ENCODE measurements at places on chromosomes 7 and 10.

- DNase-seq: no peak
Observed at GRCh38 chr7:121279822-121280221, 49.0 kb upstream of the WNT16 start.

DNA sequence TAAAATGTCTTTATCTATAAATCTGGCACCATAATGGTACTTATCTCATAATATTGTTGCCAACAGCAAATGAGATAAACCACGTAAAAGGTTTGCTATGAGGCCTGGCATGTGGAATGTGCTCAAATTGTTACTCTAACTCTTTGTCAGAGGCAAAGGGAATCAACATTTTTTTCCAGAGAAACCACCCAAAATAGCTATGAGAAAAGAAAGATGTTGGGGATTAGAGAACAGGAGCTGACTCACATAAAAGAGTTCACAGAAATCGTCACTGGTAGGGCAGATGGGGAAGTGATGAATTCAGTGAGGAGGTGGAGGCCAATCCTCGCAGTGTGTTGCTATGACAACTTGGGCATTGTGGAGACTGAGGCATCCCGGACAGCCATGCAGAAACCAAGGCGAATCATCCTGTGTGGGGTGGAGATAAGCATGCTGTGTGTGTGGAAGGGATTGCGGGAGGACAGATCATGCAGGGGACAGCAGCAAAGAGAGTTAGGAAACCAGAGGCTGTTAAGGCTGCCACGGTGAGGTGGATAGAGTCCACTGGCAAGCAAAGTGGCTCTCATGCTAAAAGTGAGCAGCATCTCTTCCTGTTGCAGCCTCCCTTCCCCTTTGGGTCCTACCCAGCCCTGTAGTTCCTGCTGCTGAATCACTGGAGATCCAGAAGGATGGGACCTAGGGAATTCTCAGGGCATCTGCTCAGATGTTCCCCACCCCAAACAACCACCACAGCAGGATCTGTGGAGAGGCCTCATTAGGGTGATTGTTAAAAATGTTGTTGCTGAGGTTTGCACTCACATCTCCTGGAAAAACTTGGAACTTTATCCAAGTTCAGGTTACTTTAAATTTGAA lies 103.9 kb downstream of the CUBN start:
- no peak for DNase-seq

- DNase-seq: no peak
Observed at GRCh38 chr7:343227-343822, 53.4 kb downstream of the FOXL3 start.

- DNase-seq: no peak
Observed at GRCh38 chr7:91086200-91086599, 178.0 kb upstream of the FZD1 start.

- DNase-seq: no peak
Observed at GRCh38 chr10:48454302-48455054, 148.0 kb downstream of the MAPK8 start.

DNA sequence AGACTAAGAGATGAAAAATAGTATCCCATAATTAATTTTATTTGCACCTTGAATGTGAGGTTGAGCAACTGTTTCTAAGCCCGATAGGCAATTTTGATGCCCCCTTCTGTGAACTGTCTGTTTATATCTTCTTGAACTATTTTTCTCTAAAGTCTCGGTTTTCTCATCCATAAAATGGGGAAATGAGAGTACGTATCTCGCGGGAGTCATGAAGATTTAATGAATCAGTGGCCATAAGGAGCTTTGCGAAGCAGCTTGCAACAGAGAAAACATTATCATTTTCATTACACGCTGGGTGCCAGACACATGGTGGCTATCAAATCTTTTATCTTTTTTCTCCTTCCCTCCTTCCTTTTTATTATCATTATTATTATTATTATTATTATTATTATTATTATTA lies 108.1 kb upstream of the CARD11 start:
- no peak for DNase-seq

GRCh38 chr7:76234931-76235441 lies 33.3 kb downstream of the SRRM3 start:
- peak; percentile 99 for DNase-seq

DNA sequence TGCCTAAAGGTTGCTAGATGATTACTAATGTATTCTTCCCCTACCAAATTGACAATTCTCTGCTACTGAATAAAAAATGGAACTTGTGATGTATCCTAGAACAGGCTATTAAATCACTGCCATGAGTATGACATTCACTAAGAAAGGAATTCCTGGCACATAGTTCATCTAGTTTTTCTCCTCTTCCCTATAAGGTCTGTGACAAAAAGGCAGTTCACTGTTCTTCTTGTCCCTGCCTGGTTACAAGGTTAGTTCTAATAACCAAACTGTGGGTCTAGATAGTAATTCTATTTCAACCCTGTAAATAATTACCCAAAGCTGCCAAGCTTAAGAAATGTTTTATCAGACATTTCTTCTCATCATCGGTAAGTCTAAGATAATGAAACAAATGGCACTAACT lies 245.6 kb downstream of the BICC1 start:
- DNase-seq: no peak

GRCh38 chr7:77765906-77766800 lies 32.1 kb downstream of the TMEM60 start:
- DNase-seq: peak; percentile 26

GRCh38 chr10:91034494-91035159 lies 113.7 kb upstream of the ANKRD1 start:
- DNase-seq: peak; percentile 76

GRCh38 chr7:19224951-19225350 lies 79.7 kb upstream of the FERD3L start:
- no peak for DNase-seq

- DNase-seq: no peak
Observed at GRCh38 chr10:133475425-133475734, 21.6 kb downstream of the SCART1 start.

- no peak for DNase-seq
Observed at GRCh38 chr10:84059526-84059925, 79.8 kb upstream of the GHITM start.

DNA sequence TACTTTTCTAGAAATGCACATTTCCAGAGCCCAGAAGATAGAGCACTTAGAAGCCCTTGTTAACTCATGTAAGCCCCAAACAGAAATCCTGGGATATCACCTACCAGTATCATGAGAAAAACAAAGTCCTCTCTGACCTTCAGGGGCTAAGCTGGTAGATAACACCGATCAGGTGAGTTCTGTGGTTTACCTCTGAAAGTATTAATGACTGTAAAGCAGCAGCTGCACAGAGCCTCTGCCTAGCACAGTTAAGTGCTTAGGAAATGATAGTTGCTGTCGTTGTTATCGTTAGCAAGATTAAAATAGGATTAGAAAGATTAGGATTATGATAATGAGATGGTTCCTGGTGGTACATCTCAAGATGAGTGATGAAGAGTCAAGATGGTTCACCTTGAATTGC lies 64.9 kb downstream of the PLXNA4 start:
- DNase-seq: no peak

DNA sequence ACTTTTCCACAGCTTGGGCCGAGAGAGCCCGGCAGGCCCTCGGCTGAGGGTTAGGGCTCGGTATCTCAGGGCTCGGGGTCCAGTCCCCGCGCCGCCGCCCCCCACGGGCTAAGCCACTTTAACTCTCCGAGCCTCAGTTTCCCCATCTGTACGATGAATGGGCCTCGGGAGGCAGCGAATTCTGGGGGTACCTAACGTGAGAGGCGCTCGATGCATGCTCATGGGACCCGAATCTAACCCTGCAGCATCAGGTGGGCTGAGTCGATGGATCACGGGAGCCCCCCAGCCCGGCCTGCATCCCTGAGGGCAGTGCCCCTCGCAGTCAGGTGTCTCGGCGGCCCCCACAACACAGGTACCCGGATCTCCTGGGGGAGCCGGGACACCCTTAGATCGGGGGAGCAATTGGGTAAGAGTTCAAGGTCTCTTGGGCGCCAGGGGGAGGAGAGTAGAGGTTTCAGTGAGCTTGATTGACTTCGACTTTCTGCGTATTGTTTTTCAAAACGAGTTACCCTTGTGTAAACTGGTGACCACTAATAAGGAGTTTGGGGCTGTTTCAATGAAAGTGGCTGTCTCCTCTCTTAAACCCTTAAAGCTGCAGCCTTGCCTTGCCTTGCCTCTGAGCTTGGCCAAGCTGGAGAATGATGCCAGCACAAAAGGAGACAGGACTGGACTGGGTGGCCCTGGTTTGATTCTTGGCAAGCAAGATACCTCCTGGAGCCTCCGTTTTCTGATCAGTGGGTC lies 631 bp downstream of the POR start:
- DNase-seq: peak; percentile 32

- DNase-seq: no peak
Observed at GRCh38 chr7:103592187-103592586, 146.2 kb upstream of the SLC26A5 start.

- no peak for DNase-seq
Observed at GRCh38 chr10:34574353-34574934, 240.7 kb downstream of the PARD3 start.

- no peak for DNase-seq
Observed at GRCh38 chr7:22109761-22110160, 164.1 kb upstream of the CDCA7L start.

- DNase-seq: no peak
Observed at GRCh38 chr10:121284936-121285335, 313.3 kb downstream of the FGFR2 start.

DNA sequence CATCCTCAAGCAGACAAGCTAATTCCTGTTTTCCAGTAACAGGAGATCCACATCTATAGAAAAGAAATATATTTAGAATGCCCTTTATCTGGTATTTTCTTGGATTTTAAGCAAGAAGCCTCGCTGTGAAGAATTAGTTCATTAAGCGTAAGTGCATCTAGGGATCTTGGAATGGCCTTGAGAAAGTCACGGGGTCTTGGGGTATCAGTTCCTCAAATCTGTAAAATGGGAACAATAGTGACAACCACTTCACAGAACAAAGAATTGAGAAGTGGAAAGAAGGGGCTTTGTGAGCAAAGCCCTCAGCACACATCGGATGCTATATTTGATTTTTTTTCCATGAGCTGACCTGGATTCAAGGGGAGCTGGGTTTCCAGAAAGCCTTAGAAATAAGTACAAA lies 32.3 kb upstream of the WDFY4 start:
- DNase-seq: no peak

- DNase-seq: no peak
Observed at GRCh38 chr7:87339373-87339897, 6.0 kb upstream of the CROT start.

DNA sequence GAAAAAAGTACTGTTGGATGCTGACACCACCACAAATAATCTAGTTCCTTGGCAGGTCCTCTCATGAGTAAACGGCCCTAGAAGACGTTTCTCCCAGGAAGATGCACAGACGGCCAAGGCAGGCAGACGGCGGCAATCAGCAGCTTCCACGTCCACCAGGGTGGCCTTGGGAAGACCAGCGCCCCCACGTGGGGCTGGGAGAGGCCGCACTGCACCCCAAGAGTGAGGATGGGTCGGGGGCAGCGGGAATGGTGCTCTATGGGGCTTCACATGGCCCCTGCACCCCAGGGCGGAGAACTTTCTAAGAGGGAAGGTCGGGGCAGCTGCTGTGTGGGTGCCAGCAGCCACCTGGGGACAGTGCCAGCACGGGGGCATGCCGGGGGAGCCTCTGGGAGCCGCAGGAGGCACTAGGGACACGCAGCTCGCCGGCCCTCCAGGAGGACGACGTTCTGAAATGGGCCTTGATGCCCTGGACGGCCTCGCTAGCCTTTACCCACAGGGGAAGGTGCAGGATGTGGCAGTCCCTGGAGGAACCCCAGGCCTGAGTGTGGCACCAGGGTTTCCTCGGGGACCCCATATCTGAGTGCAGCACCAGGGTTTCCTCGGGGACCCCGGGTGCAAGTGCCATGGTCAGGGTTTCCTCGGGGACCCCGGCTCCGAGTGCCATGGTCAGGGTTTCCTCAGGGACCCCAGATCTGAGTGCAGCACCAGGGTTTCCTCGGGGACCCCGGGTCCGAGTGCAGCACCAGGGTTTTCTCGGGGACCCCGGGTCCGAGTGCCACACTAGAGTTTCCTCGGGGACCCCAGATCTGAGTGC lies 539.9 kb downstream of the DNAJB6 start:
- DNase-seq: no peak

- no peak for DNase-seq
Observed at GRCh38 chr7:139600306-139600705, 76.8 kb downstream of the CLEC2L start.

DNA sequence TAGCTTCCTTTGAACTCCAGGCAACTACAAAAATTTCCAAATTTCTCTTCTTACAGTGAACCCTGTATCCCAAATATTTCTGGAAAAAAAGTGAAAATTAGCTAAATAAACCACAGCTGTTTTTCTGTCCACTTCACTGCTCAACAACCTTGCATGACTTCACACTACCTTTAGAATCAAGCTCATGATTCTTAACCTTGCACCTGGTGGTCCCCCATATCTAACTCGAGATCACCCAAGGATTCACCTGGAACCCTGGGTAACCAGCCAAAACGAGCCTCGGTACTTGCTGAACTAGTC lies 47.5 kb downstream of the PDLIM1 start:
- no peak for DNase-seq

- no peak for DNase-seq
Observed at GRCh38 chr10:59962756-59963155, 56.4 kb upstream of the CCDC6 start.

- DNase-seq: no peak
Observed at GRCh38 chr10:88804083-88804812, 1.7 kb downstream of the LIPM start.

DNA sequence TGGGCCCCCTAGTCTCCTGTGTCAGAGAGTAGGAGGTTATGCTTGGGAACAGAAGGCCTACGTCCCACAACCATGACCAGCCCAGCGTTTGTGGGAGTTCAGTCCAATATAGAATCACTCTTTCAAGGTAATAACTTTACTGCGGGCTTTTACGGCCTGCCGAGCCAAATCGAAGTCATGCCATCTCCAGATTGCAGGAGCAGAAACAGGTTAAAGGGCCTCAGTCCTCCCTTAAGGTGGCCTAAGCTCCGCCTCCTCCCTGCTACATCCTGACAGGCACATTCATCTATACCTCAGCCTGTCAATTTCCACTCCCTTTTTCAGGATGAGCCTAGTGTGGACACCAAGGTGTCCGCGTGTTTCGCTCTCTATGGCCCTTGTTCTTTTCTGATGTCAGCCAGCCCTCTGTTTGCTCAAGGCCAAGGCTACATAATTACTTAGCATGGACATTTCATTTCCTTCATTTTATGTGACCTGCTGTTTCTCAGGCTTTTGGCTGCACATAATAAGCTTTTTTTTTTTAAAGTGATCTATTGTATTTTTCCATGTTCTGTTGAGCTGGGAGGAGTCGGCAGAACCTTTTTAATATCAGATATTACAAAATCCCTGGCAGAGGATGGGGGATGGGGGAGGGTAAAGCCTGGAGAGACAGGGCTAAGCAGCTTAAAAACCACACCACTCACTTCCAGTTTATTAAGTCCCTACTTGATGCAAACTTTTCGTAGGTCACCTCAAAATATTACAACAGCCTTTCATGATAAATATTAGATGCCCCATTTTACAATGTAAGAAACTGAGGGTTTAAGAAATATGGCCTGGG lies 84.6 kb downstream of the CACNB2 start:
- DNase-seq: no peak

- no peak for DNase-seq
Observed at GRCh38 chr7:42180806-42181205, 56.2 kb downstream of the GLI3 start.

- no peak for DNase-seq
Observed at GRCh38 chr10:72306215-72306760, 32.6 kb downstream of the DDIT4 start.

DNA sequence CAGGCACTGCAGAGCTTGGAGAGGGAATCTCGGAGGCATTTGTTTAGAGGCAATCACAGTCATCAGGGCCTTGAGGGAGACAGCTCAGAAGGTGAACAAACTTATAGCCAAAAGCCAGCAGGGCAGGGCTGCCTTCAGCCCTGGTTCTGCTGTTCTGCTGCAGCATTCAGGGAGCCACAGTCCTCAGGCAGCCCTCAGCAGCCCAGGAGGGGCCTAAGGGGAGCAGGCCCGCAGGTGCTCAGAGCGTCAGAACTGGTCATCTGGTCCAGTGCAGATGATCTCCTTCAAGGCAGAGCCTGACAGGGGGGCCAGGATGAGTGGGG lies 84.7 kb downstream of the ARHGAP22 start:
- DNase-seq: no peak
